ENCODE measurements at places on chromosomes 11 and 22.

DNA sequence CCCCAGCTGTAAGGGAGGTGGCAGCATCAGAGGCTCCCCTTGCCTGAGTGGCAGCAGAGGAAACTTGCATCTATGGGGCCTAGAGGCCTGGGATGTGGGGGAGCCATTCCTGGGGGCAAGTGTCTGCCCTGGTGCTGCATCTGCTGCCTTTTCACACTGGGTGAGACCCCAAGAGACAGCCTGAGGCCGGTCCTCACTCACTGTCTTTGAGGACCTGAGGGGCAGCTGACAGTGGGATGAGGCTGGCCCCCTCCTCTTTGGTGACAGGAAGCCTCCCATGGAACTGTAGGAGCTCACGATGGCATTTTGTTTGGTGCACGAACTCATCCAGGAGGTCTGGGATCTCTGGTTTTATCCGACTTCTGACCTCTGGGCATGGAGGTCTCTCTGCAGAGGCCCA, 82.2 kb upstream of the PRODH start:
- DNase-seq = no peak

DNA sequence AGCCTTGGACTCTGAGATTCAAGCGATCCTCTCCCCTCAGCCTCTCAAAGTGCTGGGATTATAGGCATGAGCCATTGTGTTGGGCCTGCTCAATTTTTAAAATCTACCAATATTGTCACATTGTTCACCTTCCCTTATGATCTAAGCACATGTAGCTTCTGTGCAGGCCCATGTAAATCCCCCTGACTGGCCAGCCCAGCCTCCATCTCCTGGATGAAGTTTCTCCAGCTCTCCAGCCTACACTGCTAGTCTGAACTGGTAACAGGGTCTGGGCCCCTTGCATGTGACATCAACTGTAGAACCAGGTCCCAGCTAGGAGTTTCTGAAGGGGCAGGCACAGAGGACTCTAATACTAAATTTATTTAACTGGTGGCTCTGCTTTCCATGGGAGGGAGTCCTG, 32.8 kb upstream of the YPEL1 start:
- no peak for DNase-seq

- DNase-seq = no peak
Observed at GRCh38 chr11:33452836-33453624, 195.8 kb downstream of the HIPK3 start.

DNA sequence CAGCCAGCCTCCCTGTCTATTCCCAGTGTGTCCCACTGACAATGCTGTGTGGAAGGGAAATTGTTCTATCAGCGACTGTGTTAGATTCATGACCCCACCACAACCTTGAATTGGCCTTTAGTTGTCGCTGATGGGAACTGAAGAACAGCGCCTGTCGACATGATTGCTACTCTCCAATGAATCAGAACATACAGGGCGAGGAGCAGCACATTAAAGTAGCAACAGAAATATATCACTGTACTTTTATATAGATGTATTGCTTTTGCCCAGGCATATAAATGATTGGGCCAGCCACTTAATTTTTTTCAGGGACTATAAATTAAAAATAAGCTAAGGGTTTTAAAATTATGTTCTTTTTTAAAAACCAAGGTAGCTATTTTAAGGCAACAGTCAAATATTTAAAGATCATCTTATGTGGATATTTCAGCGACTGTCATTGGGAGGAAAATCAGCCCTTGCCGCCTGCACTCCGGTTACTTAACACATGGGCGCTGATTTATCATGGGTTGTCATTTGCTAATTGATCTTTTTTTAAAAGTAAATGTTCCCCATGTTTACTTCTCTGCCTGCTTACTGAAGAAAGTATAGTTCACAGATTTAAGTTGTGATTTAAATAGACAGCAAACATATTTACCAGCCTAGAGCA, 42.1 kb downstream of the ARL14EP start:
- no peak for DNase-seq

GRCh38 chr11:11318461-11318860, 34.6 kb downstream of the CSNK2A3 start:
- DNase-seq = no peak

DNA sequence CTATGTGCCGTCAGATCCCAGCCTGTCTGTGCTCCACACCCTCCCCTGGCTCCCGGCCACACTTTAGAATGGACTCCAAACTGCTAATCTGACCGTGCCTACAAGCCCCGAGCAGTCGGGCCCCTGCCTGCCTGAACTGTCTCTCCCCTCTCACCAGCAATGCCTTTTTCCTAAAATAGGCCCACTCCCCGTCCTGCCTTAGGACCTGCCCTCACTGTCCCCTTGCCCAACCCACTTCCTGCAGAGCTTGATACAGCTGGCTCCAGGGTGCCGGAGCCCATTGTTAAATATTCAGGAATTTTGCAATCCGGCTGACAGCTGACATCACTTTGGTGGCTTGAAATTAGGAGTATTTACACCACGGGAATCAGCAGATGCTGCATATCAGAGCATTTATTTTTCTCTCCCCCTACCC, 21.4 kb downstream of the MN1 start:
- no peak for DNase-seq

DNA sequence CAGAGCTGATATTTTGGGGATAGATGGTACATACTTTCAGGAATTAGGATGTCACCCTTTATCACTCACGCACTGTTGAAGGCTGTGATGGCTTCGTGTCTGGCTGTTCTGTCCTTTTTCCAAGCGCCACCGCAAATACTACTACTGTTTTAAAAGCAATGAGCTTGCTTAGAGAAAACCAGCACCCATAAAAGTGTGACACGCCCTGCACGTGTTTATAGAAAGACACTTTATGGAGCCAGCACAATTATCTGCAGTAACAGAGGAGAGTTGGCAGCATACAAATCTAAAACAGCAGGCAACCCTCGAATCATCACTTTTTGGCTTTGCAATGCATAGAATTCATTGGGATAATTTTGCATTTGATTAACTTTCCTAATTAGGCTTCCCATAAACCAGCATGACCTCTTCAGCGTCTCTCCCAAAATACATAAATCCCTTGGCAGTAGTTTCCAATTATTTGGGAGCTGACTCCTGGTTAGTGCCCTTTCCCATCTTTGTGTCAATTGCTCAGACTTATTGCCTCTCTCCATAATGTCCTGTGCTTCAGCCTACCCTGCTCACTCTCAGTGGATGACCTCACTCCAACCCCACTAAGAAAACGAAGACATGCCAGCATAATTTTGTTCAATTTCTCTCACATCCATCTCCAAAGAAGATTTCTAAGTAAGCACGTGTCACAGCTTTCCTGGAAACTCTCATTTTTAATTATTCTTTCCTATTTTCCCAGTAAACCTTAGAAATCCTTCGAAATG, 118.7 kb upstream of the LARGE1 start:
- no peak for DNase-seq

GRCh38 chr11:125069008-125069407, 5.9 kb downstream of the SLC37A2 start:
- DNase-seq = peak; percentile 16

- no peak for DNase-seq
Observed at GRCh38 chr11:102430158-102430836, 22.3 kb downstream of the TMEM123 start.

GRCh38 chr11:68370211-68371111, 58.1 kb downstream of the LRP5 start:
- peak; percentile 63 for DNase-seq

- peak; percentile 60 for DNase-seq
Observed at GRCh38 chr11:70204466-70204799, 1.3 kb downstream of the FADD start.

GRCh38 chr11:107563702-107564101, 1.8 kb downstream of the ALKBH8 start:
- peak; percentile 78 for DNase-seq

DNA sequence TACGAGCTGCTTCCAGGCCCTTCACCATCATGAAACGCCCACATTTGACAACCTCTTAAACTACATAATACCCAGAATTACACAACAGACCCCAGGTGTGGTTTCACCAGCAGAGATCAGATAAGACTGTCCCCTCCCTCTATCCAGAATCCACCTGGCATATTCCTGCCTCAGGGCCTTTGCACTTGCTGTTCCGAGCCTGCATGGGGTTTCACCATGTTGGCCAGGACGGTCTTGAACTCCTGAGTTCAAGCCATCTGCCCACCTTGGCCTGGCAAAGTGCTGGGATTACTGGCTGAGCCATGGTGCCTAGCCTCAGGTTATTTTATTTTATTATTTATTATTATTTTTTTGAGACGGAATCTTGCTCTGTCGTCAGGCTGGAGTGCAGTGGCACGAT, 73.4 kb downstream of the FBXO7 start:
- DNase-seq = no peak

DNA sequence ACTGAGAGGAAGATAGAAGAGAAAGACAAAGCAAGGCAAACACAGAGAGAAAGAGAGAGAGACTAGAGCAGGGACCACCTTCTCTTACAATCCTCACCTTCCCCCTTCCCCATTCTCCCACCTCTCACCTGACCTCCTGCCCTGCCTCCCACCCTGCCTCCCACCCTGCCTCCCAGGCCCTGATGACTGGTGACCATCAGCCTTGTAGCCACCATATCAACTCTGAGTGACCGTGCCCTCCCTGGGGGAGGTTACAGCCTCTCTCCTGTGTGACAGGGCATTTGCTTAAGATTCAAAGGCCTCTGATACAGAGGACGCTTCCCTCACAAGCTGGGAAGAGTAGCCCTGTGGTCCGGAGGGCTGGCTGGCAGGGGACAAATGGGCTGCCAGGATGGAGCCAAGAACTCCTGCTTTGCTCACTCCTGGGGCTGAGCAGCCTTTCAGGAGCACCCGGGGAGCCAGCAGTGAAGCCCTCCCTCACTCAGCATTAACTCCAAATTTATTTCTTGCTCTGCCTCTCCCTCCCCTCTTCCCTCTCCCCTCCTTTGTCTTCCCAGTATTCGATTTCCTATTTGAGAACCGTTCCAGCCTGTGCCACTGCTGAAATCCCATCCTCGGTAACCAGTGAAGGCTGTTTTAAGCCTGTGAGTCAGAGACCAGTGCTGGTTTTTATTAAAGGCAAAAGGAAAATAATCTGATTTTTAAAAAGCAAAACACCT, 125.2 kb upstream of the SYT13 start:
- no peak for DNase-seq

GRCh38 chr11:71251151-71251721, 1.1 kb downstream of the SHANK2 start:
- DNase-seq = no peak

- DNase-seq = no peak
Observed at GRCh38 chr11:134535029-134536025, 123.3 kb upstream of the B3GAT1 start.

- no peak for DNase-seq
Observed at GRCh38 chr11:14112721-14113120, 150.2 kb downstream of the SPON1 start.

- no peak for DNase-seq
Observed at GRCh38 chr11:77187111-77187750, 59.2 kb downstream of the MYO7A start.

DNA sequence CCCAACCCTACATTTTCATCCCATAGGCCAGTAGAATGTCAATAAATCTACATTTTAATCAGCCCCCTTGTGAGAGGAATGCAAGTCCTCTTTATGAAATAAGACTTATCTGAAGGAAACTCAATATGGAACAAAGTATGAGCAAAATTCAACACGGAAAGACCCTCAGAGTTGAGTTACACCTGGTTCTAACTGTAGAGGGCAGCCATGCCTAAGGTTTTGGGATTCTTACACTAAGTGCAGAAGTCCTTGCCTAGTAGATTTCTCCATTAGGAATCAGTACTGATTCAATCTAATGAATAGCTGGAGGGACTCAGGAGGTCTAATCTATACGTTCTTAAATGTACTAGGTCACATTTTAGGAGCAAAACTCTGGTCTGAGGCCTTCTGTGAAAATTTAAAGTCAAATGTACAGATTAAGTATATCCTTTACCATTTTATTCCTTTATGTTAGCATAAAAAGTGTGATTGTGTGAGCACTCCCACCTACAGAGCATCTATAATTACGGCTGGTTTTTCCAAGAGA, 904.5 kb downstream of the DLG2 start:
- DNase-seq = peak; percentile 2

GRCh38 chr22:17950651-17951214, 73.6 kb downstream of the MICAL3 start:
- no peak for DNase-seq

DNA sequence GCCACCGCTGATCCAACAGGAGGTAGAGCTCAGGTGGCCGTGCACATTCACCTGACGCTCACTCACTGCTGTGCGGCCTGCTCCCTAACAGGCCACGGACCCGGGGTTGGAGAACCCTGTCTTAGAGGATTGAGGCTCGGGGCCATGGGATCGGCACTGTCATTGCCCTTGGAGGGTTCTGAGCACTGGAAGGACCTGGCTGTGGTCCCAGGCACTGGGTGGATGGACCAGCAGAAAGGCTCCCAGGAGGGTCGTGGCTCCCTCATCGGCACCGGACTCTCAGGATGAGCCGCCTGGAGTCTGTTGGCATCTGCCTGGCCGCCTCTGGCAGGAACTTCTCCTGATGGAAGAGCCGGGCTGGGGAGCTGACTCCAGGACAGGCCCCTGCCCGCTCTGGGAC, 6.5 kb downstream of the KCNQ1 start:
- no peak for DNase-seq

DNA sequence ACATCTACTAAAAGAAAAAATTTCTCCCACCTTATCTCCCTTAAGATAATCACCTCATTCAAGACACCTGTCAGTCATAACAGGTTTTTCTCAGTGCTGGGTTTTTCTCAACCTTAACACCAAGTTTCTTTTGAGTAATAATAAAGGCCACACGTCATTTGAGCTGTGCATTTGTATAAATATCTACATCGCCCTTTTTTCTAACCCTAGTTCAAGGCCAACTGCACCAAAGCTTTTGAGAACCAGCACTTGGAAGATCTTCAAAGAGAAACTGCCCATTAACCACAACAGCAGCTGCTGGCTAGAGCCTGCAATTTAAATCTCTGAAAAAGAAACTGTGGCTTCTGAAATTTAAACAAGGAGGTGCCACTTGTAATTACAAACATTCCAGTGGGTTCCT, 6.9 kb downstream of the CADM1 start:
- DNase-seq = no peak

DNA sequence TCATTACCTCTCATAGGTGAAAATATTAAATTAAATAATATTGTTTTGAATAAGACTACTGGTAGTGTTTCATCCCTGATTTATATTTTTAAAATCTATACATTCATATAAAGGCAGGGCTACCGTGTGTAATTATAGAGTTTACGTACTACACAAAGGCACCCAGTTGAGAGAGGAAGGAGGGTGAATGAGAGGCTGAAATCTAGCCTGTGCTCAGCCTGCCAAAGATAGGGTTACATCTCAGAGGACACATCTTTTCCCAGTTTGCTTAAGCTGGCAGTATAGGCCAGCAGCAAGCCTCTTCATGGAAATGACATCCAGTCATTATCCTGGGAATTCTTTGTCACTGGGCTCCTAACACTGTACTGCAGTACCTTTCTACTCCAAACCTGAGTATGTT, 7.5 kb upstream of the B3GNT6 start:
- DNase-seq = no peak

DNA sequence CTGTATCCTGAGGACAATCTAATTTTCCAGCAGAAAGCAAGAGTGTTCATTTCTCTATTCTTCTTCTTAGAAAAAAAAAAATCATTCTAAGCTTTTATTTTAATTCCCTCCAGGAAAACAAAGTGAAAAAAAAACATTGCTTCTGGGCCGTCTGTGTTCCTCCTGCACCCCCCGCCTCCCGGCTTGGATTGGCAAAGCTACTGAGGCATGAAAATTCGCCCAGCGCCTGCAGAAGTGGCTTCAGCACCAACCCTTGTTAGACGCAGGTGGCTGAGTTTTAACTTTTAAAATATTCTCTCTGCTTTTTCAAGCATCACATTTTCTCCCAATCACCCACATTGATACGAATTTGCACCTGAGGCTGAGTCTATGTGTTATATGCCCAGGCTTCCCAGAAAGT, 401.6 kb downstream of the BRD1 start:
- no peak for DNase-seq

All from hematopoietic multipotent progenitor cell treated with erythropoietin and hydrocortisone succinate and interleukin-3 and kit ligand, for 6 days (in vitro differentiated cells).